ENCODE measurements at places on chromosomes 2 and 18. TPM values are rescaled to one million over a fixed set of nuclear protein-coding genes. Genes with fewer than 3 reads are reported as not detected.

Gene GKN2
- not detected for total RNA-seq

Gene ERBB4
- under 0.01 TPM for total RNA-seq

Gene EMX1
- not detected for total RNA-seq

Gene REEP1
- total RNA-seq = 0.40 TPM

Gene CIDEA
- 8.2 TPM for total RNA-seq

Gene ABCG8
- total RNA-seq = not detected

Gene GLB1L
- 7.5 TPM for total RNA-seq

Gene CDH20
- 0.07 TPM for total RNA-seq

Measured in mammary microvascular endothelial cell (primary cell).